Activated CD4-positive, alpha-beta T cell treated with anti-CD3 and anti-CD28 coated beads for 36 hours (primary cell): ENCODE measurements at places on chromosomes 6 and 20.

DNA sequence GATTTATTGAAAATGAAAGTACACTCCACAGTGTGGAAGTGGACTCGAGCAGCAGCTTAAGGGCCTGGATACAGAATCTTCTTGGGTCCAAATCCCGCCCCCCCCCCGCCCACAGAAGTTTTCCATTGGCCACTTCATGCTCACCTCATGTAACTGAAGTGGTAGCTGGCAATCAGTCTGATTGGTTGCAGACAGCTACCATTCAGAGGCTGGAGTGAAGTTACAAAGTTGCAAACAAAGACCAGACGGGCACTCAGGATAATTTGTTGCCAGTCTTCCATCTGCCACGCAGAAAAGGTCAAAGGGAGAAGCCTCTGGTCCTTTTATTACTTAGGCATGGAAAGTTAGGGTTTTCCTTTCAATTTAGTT is 25.8 kb upstream of the FABP7 start:
- DNase-seq: no peak

DNA sequence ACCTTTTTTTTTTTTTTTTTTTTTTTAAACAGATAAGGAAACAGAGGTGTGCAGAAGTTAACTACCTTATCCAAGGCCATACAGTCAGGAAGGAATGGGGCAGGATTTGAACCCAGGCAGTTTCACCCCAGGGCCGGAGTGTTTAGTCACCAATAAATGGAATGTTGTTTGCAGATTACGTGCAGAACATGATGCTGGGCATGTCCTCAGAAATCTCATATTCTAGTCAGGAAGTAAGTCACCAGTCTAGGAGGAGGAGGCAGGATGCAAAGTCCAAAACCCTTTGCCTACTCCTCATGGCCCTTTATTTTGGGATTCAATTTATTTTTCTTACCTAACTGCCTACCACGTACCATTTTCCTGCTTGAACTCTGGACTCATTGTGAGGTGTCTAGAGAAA is 57.1 kb upstream of the LRRC1 start:
- DNase-seq: no peak

DNA sequence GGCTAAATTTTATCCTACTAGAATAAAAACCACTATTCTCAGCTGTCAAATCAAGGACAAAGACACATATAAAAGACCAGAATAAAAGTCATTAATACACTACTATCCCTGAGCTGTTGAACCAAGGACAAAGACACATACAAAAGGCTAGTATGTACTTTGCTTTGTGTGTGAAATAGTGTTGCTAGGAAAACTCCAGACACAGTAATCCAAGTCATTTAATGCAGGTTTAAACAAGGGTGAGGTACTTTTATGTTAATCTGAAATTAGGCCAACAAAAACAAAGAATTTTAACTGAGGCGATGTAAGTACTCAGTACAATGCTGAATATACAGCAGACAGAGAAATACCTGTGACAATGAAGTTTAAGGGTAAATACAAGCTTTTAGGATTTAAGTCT is 18.9 kb downstream of the GCLC start:
- DNase-seq: no peak

GRCh38 chr6:134436281-134436815 is 118.4 kb upstream of the SGK1 start:
- peak; percentile 84 for DNase-seq

DNA sequence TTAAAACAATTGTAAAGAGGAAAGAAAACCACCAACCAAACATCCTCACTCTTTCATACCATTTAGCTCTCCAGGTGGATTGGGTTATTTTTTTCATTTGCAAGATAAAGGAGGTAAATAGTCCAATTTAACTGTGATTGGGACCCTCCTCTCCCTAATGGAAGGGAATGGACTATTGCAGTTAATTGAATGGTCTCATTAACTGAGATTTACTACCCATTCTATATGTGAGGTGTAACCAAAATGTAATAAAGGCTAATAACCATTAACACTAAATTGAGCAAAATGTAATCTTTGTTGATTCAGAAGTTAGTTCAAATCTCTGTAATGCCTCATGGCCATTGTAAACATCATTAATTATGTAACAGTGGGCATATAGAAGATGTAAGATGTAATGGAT is 105.0 kb downstream of the KLHL32 start:
- no peak for DNase-seq

GRCh38 chr20:16135630-16136029 is 437.6 kb downstream of the KIF16B start:
- DNase-seq: no peak

GRCh38 chr20:19975901-19976300 is 41.3 kb upstream of the NAA20 start:
- DNase-seq: no peak

GRCh38 chr6:19860235-19860877 is 23.2 kb downstream of the ID4 start:
- no peak for DNase-seq

DNA sequence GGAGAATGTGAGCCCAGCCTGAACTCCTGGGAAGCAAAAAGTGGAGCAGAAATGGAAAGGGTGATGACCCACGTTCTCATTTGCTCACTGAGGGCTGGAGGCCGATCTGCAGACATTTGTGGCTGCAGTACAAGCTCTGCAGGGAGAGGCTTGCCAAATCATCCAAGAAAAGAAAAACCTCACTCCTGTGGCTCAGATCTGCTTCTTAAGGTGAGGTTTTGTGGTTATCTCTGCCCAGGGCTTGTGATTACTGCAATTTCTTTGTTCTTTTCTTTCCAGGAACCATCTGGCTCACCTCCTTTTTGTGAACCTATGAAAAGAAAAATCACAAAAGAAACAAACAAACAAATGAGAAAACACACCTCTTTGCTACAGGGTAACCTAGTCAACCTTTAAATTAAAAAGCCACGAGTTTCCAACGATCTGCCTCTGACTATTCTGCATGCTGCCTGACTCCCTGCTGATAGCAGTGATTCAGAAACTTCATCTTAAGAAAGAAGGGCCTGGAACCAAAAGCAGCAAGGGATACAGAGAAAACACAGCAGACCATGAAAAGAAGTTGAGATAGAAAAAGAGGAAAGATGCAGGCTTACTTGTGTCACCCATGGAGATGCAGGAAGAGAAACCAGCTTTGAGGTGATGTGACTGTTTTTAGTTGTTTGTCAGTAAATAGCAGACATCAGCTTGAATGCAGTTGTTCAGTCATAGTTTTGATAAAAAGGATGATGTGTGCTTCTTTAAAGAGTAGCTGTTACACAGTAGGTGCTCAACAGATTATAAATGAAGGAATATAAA is 165.1 kb downstream of the LMBRD1 start:
- DNase-seq: no peak

GRCh38 chr6:144690666-144691065 is 405.5 kb downstream of the UTRN start:
- DNase-seq: no peak

- DNase-seq: no peak
These were observed 42.0 kb downstream of the BCAS1 start for GRCh38 chr20:54028276-54029011.

GRCh38 chr6:136426627-136427377 is 123.4 kb downstream of the MAP7 start:
- DNase-seq: no peak

DNA sequence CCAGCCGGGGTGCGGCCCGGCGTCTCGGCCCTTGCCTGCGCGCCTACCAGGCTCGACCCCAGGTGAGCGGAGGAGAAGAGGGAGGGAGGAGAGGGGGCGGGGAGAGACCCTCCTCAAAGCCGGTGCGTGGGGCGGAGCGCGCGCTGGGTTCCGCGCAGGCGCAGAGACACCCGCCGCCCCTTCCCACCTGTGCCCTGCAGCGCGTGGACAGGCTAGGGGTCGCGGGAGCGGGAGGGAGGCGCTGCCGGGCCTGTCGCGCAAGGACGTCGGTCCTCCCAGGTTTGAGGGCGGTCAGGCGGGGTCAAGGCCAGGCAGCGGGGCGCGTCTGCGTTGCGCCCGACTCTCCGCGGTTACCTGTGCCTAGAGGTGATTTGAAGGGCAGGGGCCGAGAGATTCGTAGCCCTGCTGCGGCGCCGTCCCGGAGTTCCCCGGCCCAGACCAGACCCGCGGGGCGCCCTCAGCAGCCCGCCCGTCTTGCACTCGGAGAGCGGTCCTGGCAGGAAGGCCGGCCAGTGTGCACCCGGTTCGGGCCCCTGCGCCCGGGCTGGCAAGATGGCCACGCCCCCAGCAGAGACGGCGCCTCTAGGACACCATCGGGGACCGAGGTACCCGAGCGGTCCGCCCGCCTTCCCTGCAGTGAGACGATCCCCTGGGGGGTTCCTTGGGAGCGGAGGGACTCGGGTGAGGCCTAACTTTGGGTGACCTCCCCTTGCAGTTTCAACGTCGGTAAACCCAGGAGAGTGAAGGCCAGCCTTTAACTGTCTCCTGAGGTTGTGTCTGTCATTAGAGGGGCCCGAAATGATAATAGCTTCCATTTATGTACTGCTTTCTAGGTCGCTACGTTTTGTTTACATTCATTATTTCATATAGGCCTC is 546 bp downstream of the C6orf136 start:
- peak; percentile 88 for DNase-seq

DNA sequence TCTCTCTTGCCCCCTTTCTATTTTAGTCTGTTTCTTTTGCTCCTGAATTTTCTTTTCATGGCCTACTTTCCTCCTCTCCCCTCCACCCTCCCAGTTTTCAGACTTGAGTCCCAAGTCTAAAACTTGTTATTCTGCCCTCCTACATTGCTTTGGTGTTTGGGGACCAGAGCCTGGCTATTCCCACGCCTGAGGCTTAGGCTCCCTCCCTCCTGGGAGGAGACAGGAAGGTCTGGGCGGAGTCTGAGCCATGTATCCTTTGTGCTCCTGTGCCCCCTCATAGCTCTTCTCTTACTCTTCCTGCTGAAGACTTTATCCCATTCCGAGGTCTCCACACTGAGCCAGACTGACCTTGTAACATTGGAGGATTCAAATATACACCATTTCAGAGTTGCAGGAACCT is 69.5 kb downstream of the DAAM2 start:
- DNase-seq: no peak

DNA sequence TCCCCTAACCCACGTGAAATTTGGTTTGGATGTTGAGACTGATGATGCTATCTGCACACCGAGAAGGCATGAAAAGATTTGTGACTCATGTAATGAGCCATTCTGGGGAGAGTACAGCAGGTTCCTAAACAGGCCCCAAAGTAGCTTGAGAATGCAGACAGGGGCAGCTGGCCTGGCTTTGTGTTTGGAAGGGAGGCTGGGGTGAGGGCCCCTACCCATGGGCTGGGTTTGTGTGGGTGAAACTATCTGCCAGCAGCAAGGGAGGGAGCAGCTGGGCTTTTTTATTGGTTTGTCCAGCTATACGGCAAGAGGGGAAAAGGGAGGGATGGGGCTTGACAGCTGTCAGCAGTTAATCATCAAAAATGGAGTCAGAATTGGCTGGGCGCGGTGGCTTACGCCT is 87.0 kb upstream of the RNF24 start:
- DNase-seq: no peak

DNA sequence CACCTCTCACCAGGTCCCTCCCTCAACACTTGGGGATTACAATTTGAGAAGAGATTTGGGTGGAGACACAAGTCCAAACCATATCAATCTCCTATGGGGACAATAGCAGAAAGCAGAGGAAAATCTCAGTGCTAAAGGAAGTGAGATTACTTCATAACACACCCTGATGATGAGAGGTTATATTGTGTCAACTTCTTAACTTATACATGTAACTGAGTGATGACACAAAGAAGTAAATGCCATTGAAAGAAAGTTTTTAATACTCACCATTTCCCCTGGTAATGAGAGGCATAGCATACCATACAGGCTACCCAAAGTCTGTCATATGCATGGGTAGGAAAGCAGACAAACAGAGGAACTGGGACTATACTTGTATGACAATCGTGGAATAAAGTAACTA is 137.2 kb downstream of the MMUT start:
- no peak for DNase-seq

- no peak for DNase-seq
These were observed 1.4 kb downstream of the C6orf132 start for GRCh38 chr6:42140756-42141602.

DNA sequence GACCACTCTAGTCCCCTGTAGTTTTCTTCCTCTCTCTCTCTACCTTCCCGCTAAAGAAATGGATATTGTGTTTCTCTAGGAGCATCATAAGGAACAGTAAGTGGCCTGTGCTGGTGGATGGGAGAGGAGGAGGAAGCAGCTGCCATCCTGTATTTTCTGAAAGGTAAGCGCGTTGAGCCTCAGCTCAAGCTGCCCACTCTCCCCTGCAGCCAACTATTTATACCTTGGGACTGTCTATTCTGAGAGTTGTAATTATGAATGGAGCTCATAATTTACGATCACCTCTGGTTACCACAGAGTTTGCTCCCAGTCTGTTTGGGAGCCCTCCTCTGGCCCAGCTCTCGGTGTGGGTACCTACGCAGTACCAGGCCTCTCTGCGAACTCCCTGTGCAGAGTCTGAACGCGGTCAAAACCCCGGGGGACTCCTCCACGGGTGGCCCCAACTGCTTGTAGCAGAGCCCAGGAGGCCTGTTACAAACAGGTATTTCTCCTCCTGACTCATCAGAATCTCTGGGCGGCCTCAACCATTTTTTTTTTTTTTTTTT is 285.4 kb downstream of the SMOC2 start:
- no peak for DNase-seq

DNA sequence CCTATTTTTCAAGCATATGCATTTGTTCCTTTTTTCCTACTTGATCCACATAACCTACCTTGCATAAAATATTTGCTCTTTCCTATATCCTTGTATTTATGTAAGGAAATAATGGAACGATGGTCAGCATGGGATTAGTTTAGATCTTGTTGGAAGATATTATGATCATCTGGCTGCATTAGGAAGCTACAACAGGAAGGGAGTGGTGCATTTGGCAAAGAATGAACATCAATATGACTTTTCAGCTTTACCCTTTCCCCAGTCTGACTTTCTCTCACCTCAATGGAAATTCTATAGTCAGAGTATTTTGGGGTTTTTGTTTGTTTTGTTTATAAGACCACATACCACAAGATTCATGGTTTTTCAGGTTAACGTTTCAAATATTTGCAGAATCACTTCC is 66.0 kb downstream of the HS3ST5 start:
- no peak for DNase-seq

DNA sequence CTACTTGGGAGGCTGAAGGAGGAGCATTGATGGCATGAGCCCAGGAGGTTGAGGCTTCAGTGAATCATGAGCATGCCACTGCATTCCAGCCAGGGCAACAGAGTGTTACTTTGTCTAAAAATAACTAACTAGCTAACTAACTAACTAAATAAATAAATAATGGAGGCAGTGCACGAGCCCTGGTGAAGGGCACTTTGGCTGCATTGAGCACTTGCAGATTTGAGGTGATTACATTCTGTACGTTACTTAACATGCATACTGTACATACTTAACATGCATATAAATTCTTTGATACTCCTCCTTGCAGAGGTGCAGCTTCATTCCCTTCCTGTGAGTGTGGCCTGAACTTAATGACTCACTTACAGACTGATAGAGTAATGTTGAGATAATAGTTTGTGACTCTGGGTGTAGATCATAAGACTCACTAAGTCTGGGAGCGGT is 10.7 kb downstream of the HLA-A start:
- no peak for DNase-seq

DNA sequence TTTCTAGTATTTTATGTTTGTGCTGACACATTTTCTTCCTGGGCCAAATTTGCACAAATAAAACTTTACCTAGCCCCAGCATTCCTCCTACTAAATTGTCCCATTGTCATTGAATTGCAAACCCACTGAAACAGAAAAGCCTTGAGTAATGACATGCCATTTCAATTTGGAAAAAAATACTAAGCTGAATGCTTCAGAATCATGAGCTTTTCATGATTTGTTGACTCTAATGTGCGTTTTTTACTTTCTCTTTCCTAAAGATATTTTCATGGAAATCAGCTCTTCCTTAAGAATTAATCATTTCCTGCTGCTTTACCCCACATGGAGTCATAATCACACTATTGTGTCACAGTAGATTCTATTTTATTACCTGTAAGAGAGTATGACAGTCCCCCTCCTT is 47.4 kb downstream of the TRDN start:
- no peak for DNase-seq
